Pancreas (tissue), 10 donors: ENCODE measurements at places on chromosomes 1 and 21. TPM values are rescaled to one million over a fixed set of nuclear protein-coding genes. Genes with fewer than 3 reads are reported as not detected.

DNA sequence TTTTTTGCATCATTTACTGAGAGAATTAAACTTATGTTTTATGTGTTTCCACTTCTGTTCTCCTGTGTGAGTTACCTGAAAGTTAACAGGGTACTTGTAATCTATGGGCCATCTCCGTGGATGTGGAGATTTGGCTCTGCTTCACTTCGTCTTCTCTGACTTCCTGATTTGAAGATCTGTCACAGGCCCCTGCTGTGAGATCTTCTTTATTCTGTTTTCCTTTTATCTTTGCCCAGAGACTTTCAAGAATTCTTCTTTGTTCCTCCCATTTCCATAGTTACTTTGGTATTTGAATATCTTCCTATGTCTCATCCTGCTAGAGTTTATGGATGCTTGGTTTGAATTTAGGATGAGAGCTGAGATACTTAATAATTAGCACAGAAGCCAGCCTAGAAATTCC lies 35.4 kb upstream of the PKN2 start:
- DNase-seq: no peak

GRCh38 chr1:38858833-38859560 lies 575 bp downstream of the RRAGC start:
- peak; percentile 57 for DNase-seq

GRCh38 chr1:55213885-55214211 lies 1.3 kb downstream of the USP24 start:
- DNase-seq: no peak

The APCS gene
- total RNA-seq: 28.5 TPM
